ENCODE measurements at places on chromosomes 16 and 17.

GRCh38 chr17:40817103-40817682, 5.2 kb downstream of the KRT10 start:
- no peak for DNase-seq

DNA sequence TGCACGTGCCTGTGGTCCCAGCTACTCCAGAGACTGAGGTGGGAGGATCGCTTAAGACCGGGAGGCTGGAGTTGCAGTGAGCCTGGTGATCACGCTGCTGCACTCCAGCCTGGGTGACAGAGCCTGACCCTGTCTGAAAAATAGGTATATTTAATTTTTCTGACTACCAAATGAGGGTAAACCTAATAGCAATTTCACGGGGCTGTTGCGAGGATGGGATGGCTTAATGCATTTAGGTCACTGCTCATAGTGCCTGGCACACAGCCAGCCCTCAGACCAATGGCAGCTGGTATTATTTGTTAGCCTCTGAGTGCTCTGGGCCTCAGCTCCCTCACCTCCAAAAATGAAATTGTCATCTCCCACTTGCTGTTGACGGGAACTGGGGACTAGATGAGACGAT, 5.9 kb upstream of the CDIP1 start:
- DNase-seq: no peak

- DNase-seq: no peak
Measured at GRCh38 chr17:51142597-51142996, 10.8 kb upstream of the NME1 start.

GRCh38 chr16:12780467-12780866, 23.2 kb downstream of the CPPED1 start:
- no peak for DNase-seq

GRCh38 chr17:43768943-43769342, 9.8 kb downstream of the DUSP3 start:
- DNase-seq: no peak

All from SIG-M5 (cell line).